ENCODE measurements at places on chromosomes 1 and 21.
A peak's percentile ranks its signal among the peaks of the same experiment; 100 is the strongest.

DNA sequence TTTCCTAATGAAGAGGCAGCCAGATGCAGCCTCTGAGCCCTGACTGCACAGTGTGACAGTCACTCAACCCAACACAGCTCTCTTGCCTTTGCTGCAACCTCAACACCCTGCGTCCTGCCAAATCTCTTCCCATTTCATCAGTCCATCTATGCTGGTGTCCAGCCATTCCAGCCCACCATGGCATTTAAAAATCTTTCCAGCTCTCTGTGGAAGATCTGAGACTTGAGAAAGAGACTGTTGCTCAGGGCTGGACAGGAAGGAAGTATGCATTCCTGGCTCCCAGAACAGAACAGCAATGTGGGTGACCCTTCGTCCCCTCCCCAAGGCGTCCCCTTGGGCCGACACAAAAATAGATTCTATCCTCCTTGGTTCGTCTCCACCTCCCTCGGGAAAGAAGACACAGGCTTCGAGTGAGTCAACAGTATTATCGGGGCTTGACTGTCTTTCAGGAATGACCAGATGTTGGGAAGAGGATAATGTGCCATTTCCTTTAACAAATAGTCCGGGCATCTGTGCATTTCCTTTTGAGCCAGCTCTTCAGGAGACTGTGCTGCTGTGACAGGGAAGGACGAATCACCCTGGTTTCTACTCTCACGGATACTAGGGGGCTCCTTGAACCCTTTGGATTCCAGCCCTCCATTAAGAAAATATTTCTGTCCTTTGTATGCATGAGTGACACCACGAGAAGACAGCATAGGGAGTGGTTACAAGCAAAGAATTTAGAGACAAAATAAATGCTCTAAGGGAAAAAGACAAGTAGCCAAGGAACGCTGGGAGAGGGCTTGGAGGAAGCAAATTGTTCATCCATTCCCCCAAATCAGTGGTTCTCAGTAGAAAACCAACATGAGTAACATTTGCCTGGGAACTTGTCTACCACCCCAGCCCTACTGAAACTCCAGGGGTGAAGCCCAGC is 111.4 kb upstream of the CDC42BPA start:
- DNase-seq = no peak

GRCh38 chr1:153723687-153724086 is 4.2 kb upstream of the INTS3 start:
- no peak for DNase-seq

- DNase-seq = peak; percentile 68
Measured at GRCh38 chr1:89762386-89762778, 58.5 kb upstream of the LRRC8D start.

- no peak for DNase-seq
Measured at GRCh38 chr1:20117236-20117635, 2.1 kb downstream of the PLA2G2D start.

- DNase-seq = no peak
Measured at GRCh38 chr1:162680419-162681121, 48.3 kb downstream of the DDR2 start.

DNA sequence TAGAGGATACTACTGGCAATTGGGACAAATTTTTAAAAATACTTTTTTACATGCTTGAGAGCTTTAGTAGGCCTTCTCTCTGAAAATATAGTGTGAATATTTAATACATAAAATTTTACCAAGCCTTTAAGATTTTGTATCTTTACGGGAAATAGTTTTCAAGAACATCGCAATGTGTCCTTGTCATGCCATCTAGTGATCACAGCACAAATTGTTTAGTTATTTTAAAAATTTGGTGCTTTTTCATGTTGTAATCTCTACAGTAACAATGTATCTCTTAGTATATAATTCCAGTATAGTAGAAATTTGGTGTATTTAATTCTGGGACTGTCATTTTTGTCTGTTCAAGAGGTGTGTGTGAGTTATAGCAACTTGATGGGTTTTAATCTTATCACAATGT is 6.7 kb downstream of the CDC7 start:
- no peak for DNase-seq

DNA sequence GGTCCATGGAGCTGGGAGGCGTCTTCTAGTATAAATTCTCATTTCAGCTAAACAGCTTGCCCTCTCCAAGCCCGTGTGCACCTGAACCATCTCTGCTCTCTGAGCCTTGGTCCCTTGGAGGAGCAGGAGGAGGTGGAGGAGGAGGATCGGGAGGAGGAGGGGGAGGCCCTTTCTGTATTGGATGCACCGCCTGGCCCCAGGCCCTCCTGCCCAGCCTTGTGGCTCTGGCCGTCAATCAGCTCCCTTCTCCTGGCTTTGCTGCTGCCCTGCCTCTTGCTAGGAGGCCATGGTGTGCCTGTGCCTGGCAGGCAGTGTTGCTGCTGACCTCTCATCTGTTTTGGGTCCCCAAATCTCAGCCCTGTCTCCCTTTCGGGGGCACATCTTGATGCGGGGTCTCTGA is 9.0 kb downstream of the COL18A1 start:
- no peak for DNase-seq

GRCh38 chr1:241964550-241965282 is 7.1 kb downstream of the BECN2 start:
- DNase-seq = no peak

GRCh38 chr1:51313268-51313852 is 17.0 kb downstream of the TTC39A start:
- no peak for DNase-seq

- no peak for DNase-seq
Measured at GRCh38 chr1:198497326-198498102, 43.0 kb downstream of the ATP6V1G3 start.

DNA sequence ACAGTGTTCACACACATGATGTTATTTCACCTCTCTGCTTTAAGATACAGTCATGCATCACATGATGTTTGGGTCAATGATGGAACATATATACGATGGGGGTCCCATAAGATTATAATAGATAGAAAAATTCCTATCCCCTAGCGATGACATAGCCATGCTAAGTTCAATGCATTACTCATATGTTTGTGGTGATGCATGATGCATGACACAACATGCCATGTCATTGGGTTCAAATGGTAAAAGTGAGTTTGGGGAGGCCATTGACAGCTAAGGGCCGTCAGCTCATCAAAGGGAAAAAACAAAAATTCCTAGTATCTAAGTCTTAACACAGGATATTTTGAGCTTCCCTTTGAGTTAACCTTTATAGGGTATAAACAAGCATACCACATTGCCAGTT is 73.6 kb downstream of the ATP1A1 start:
- no peak for DNase-seq

GRCh38 chr1:1082239-1082775 is 8.2 kb upstream of the RNF223 start:
- DNase-seq = no peak

- no peak for DNase-seq
Measured at GRCh38 chr1:31258581-31258980, 18.9 kb upstream of the NKAIN1 start.

All from NCI-H526 treated with DMSO at 0.1 percent for 48 hours (cell line).